Spinal cord (tissue), 10 donors: ENCODE measurements at places on chromosomes 2 and 18. TPM values are rescaled to one million over a fixed set of nuclear protein-coding genes. Genes with fewer than 3 reads are reported as not detected.

Gene SPR
- 4.1 TPM for total RNA-seq

DNA sequence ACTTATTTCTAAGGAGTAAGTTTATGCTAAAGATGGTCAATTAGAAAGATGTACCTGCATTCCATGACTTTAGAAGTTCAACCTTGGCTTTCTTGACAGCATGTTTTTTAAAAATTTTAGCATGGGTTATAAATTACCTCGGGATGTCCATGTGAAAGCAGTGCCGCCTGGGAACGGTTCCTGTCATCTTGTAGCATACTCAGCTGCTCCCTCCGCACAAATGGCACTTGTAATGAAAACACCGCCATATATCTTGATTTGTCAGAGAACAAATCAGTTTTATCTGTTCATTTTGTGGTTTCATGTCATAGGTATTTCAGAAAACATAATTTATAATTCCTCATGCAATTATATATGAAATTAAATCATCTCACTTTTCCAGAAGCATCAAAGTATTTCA, 38.3 kb downstream of the SATB2 start:
- no peak for DNase-seq
- no peaks in the 10 kb centered on the region for H3K4me1 ChIP-seq
- H3K27me3 ChIP-seq: no peaks in the 10 kb centered on the region
- H3K27ac ChIP-seq: no peak overlapping the region
- no peaks in the 10 kb centered on the region for H3K36me3 ChIP-seq
- H3K4me3 ChIP-seq: no peak overlapping the region

Gene DAPL1
- 0.89 TPM for total RNA-seq

- no peak overlapping the region for H3K27ac ChIP-seq
- H3K4me3 ChIP-seq: no peak overlapping the region
- no peaks in the 10 kb centered on the region for H3K27me3 ChIP-seq
Measured at GRCh38 chr2:111626037-111626864, 257.7 kb downstream of the ANAPC1 start.

GRCh38 chr2:20482725-20483124, 35.9 kb downstream of the RHOB start:
- H3K27ac ChIP-seq: no peak overlapping the region
- H3K36me3 ChIP-seq: no peaks in the 10 kb centered on the region
- no peak overlapping the region for H3K4me3 ChIP-seq
- no peaks in the 10 kb centered on the region for H3K27me3 ChIP-seq
- H3K4me1 ChIP-seq: peaks cover 21% of the 10 kb centered on the region

DNA sequence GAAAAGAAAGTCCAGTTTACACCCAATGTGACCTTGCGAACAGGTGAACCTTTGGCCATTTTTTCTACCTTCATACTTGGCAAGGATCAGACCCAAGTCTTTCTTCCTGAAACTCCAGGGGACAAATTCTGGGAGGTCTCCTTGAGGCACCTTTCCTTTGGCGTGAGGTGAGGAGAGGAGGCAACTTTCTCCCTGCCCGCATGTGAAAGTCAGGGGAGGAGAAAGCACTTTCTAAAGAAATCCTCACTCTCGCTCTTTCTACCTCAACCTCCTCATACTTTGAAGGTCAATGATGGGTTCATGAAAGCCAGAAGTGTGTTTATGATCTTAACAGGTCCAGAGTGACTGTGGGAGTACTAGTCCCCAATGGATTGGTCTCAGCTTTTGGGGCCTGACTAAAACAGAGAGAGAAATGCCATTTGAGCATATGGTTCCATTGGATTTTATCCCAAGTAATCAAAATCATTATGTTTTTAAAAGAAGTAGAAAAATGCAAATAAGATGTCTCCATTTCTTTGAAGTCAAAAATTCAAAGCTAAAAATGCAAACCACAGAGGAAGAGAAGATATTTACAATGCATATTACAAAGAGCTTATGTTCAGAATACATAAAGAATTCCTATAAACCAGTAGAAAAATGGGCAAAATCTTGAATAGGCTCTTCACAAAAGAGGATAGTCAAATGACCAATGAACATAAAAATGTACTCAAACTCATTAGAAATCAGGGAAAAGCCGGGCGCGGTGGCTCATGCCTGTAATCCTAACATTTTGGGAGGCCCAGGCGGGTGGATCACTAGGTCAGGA, 15.6 kb upstream of the PPM1B start:
- DNase-seq: peak; percentile 76
- no peaks in the 10 kb centered on the region for H3K27me3 ChIP-seq
- H3K4me1 ChIP-seq: no peaks in the 10 kb centered on the region
- no peak overlapping the region for H3K27ac ChIP-seq
- H3K36me3 ChIP-seq: no peaks in the 10 kb centered on the region

DNA sequence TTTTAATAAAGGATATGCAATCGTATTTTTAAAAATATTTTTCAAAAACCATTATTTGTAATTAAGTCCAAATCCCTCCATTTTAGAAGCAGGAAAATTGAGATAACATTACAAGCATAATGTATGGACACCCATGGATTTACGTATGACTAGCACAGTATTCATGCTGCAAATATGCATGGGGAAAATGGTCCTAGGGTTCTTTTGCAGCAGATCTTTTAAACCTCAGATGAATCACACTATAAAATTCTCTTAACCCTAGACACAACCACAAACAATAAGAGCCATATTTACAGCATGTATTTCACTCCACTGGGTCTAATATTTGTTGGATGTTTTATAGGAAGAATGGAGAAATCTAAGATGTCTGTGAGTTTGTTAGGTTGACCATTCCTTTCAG, 453.4 kb downstream of the TGIF1 start:
- H3K27ac ChIP-seq: no peak overlapping the region
- no peak overlapping the region for H3K4me3 ChIP-seq
- H3K36me3 ChIP-seq: no peaks in the 10 kb centered on the region
- DNase-seq: no peak
- H3K4me1 ChIP-seq: no peaks in the 10 kb centered on the region
- H3K27me3 ChIP-seq: no peaks in the 10 kb centered on the region

GRCh38 chr2:47964722-47965434, 58.6 kb upstream of the FBXO11 start:
- H3K36me3 ChIP-seq: no peaks in the 10 kb centered on the region
- H3K4me3 ChIP-seq: no peak overlapping the region
- no peak overlapping the region for H3K27ac ChIP-seq
- no peak for DNase-seq
- H3K27me3 ChIP-seq: no peaks in the 10 kb centered on the region

DNA sequence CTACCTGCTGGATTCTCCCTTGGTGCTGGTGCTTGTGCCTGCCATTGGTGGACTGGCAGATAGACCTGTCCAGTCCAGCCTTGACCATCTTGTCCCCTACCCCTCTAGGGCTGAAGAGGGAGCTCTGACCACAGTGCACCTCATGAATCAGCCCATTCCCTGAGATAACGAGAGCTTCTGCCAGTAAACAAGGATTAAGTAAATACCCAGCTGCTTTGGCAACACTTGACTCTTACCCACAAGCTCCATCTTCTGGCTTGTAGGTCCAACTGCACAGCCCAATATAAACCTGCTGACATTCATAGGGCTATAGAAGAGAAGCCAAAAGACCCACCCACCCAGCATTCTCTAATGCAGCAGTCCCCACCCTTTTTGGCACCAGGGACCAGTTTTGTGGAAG, 186.4 kb downstream of the PIK3C3 start:
- H3K27ac ChIP-seq: no peak overlapping the region
- no peaks in the 10 kb centered on the region for H3K36me3 ChIP-seq
- H3K4me3 ChIP-seq: no peak overlapping the region
- DNase-seq: no peak
- no peaks in the 10 kb centered on the region for H3K27me3 ChIP-seq

Gene NPAS2
- 6.4 TPM for total RNA-seq

DNA sequence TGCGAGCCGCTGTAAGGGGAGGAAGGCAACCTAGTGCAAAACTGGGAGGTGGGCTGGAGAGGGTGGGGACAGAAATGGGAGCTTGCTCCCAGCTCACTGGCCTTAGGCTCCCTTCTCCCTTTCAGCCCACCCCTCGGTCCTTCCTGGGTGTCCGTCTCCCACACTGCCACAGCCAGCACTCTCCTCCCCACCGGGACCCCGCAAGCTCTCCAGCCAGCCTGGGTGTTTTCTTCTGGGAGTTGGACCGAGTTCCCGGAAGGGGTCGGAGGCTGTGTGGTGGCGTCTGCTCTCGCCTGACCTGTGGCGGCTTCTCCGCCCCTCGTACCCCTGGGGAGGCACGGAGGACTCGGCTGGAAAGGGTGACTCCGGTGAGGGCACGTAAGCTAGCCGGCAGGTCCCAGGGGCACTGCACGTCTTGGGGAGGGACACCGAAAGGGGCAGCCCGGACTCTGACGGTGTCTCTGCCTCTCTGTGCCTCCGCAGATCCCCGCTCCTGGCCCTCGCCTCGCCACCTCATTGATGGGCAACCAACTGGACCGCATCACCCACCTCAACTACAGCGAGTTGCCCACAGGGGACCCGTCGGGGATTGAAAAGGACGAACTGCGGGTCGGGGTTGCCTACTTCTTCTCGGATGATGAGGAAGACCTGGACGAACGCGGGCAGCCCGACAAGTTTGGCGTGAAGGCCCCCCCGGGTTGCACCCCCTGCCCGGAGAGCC, 1.1 kb downstream of the LRATD1 start:
- H3K27ac ChIP-seq: peak overlapping the region; percentile 64
- H3K27me3 ChIP-seq: peaks cover 18% of the 10 kb centered on the region
- peak overlapping the region; percentile 76 for H3K4me3 ChIP-seq
- peaks cover 32% of the 10 kb centered on the region for H3K4me1 ChIP-seq

DNA sequence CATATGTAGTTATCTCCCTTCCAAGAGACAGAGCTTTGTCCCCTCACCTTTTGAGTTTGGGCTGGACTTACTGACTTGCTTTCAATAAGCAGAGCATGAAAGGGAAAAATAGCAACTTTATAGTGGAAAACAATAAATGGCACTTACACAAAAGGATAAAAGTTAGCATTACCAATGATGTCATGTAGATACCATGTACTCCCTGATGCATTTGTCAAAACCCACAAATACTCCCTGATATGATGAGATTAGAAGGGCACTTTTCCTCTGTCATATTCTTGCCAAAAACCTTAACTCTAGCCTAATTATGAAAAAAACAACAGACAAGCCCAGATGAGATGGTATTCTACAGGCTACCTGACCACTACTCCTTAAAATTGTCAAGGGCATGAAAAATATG, 16.0 kb downstream of the HIBCH start:
- no peak overlapping the region for H3K4me3 ChIP-seq
- H3K27ac ChIP-seq: no peak overlapping the region
- DNase-seq: no peak
- no peaks in the 10 kb centered on the region for H3K27me3 ChIP-seq
- no peaks in the 10 kb centered on the region for H3K36me3 ChIP-seq

GRCh38 chr18:66211749-66212148, 392.1 kb downstream of the CDH19 start:
- no peaks in the 10 kb centered on the region for H3K36me3 ChIP-seq
- H3K4me1 ChIP-seq: no peaks in the 10 kb centered on the region
- DNase-seq: no peak
- no peak overlapping the region for H3K27ac ChIP-seq
- no peaks in the 10 kb centered on the region for H3K27me3 ChIP-seq

DNA sequence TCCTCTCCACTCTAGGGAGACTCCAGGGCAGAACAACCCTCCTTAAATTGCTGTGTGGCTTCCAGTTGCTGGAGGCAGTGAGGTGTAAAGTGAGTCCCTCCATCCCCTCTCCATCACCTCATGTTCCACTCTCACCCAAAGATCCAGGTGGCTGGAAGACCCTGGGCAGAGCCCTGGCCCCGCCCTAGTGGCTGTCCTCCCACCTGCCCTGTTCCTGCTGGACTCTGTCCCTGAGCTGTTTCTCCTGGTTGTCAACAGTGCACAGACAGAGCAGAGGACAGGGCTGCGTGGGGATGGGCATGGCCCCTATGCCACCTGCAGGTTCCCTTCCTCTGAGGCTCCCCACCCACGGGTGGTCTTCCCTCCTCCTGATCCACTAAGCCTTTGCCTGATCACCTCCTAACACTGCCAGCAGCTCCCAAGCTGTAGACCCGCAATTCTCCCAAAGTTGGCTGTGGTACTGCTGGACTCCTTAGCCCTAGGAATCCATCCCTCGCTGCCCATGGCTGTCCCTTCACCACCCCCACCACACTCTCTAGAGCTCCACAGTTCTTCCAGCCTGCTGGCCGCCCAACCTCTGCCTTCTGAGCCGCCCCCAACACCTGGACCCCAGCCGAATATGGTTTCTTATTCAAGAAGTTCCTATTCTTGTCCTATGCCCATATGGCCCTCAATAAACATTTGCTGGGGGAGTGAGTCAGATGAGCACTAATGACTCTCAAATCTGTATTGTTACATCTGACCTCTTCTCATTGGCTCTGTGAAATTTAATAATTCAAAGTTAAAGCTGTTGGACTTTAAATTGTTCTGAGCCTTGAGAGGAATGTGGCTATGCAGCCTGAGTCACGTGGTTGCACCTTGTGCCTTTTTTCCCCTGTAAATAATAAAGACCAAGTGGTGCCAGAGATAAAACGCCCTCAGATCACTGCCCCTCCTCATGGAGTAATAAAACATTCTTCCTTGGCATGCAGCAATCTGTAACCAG, 260.0 kb upstream of the HS6ST1 start:
- H3K27ac ChIP-seq: no peak overlapping the region
- H3K4me1 ChIP-seq: no peaks in the 10 kb centered on the region
- H3K27me3 ChIP-seq: no peaks in the 10 kb centered on the region
- no peak for DNase-seq
- H3K36me3 ChIP-seq: no peaks in the 10 kb centered on the region

Gene OTX1
- 0.44 TPM for total RNA-seq

DNA sequence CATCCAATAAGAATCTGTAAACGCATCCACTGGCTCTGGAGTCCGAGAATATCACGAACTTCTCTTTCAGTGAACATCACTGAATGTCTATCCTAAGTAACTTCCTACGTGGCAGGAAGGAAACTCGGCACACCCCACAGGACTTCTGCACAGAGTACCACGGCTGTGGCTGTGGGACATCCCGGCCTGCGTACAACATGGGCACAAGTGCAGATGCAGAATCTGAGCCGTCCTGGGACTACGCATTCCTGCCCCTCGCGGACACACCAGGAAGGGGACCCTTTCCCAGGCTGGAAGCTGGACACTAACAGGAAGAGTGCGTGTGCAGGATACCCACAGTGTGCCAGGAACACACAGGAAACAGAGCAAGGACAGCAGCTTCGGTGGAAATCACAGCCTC, 60.6 kb downstream of the ZNF516 start:
- no peak overlapping the region for H3K27ac ChIP-seq
- no peaks in the 10 kb centered on the region for H3K27me3 ChIP-seq
- H3K4me3 ChIP-seq: no peak overlapping the region
- DNase-seq: no peak

Gene TMEM247
- not detected for total RNA-seq

DNA sequence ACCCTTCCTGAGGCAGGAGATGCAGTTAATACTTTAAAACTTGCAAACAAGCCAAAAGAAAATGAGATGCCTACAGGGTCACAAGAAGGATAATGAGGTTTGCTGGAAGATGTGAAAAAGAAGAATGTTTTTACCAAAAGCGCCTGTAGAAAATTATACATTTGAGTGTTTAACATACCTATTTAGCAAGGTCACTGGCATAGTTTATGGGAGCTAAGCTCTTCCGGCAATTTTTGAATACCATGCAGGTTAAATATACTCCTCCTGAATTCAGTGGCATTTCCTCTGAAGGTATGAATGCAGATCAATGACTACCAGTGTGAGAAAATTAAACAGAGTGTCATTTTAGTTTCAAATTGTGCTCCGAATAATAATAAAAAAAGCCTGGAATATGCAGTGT, 21.2 kb upstream of the MAP3K20 start:
- no peak for DNase-seq
- no peak overlapping the region for H3K4me3 ChIP-seq
- H3K4me1 ChIP-seq: no peaks in the 10 kb centered on the region
